ENCODE measurements at places on chromosomes 11 and 22.

GRCh38 chr22:39718921-39719475, 148.4 kb downstream of the CACNA1I start:
- DNase-seq: no peak

- no peak for DNase-seq
Measured at GRCh38 chr11:58179648-58180047, 9.2 kb upstream of the OR9Q2 start.

DNA sequence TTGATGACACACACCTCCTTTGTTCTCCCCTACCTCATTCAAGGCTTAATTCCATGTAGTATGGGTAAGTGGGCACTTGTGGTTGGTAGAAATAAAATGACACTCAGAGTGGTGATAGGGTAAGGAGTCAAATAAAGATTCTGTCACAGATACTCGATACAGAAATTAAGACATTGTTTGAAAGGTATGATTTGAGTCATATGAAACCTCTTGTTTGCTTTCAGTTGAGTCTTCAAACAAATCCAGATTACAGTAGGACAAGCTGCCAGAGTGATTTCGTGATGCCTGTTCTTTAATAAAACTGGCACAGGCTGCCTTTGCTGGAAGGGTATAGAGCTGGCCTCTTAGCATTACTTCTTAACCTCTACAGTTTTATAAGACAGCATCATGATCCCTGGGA, 182.4 kb downstream of the SPON1 start:
- no peak for DNase-seq

- no peak for DNase-seq
Measured at GRCh38 chr11:6403539-6403938, 13.3 kb downstream of the SMPD1 start.

DNA sequence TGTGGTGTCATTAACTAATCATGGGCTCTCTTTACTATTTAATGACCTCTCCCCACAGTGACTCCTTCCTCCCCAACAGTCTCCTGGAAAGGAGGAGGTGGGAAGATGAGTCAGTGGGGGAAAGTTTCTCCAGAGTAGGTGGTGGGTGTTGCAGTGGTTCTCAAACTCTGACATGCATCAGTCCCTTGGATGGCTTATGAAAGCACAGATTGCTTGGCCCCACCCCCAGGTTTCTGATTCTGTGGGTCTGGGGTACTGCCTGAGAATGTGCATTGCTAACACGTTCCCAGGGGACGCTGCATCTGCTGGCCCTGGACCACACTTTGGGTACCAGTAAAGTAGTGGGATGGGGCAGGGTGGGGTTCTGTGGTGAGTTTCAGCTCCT, 9.8 kb downstream of the CD82 start:
- DNase-seq: no peak

GRCh38 chr11:62694455-62695167, 5.3 kb upstream of the LRRN4CL start:
- peak; percentile 76 for DNase-seq

DNA sequence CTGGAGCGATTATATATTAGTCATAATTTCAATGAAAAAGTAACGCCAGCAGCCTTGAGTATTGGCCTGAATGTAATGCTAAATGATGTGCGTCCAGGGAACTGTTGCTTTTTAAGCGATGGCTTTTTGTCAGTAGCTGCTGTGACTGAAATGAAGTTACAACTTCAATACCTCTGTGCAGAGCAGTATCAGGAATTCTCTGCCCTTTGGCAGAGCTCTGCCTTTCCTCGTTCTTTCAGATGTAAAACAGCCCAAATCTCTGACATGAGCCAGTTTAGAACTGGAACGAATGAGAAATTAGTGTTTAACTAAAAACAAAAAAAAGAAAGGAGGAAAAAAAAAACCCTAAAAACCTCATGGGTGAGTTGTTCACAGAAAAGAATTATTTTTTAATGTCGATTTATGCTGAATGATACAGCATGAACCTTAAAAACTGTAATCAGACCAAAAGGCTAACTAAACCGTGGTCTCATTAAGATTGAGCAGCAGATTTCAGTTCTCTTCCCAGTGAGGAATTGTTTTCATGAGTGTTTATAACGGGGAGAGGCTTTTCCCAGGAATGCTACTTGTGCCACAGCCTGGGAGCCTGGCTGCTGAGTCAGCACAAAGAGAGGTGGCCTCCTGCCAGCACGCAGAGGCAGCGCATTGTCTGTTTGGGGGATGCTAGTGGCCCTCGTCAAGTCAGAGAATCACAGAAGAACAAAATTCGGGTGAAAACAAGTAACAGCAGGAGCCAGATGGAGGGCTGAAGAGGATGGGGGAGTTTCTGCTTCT, 146.2 kb upstream of the RASSF10 start:
- no peak for DNase-seq

GRCh38 chr11:13776134-13776815, 107.8 kb downstream of the FAR1 start:
- DNase-seq: peak; percentile 4

- DNase-seq: peak; percentile 66
Measured at GRCh38 chr22:50252082-50253045, 1.3 kb upstream of the HDAC10 start.

DNA sequence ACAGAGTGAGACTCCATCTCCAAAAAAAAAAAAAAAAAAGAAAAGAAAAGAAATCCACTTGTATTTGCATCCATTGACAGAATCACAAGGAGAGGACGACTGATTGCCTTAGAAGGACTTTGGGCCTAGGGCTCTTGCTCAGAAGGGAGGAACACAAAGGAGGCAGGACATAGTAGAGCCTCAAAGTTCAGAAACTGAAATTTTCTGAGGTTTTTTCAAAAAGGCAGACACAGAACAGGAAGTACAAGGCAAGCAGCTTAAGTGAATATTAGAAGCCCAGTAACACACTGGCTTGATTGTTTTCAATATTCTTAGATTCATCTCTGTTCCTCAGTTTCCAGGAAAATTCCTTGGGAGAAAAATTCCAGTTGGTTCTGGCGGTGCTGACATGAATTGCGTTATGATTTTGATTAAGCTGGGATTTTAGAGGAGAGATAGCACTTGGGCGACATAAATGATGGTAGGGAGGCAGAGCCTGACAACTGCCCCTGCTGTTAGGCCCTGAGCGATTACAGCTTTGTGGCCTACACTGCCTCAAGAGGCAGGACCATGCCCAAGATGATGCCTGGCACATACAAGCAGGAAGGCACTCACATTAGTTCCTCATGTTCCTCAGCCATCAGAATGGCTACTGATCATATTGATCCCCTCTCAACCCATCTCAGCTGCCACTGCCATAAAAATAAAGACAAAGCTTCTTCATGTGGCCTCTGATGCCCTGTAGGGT, 15.3 kb downstream of the CLPB start:
- DNase-seq: no peak

DNA sequence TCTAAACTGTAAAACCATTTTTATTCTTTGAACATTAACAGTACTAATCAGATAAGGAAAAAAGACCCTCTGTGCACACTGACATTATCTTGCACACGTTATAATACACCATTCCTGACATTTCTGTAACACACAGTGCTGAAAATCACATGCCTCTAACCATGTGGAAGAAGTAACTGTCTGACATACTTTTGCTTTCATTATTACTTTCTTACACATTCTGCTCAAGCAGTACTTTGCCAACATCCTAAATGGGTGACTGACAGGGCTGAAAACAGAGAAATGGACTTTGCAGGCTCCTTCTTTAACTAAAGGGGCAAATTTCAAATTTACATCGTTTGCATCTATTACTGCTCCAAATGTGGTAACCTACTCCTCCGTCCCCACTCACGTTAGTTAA, 22.8 kb upstream of the TP53AIP1 start:
- no peak for DNase-seq

- DNase-seq: no peak
Measured at GRCh38 chr11:1759851-1760220, 3.9 kb downstream of the CTSD start.

DNA sequence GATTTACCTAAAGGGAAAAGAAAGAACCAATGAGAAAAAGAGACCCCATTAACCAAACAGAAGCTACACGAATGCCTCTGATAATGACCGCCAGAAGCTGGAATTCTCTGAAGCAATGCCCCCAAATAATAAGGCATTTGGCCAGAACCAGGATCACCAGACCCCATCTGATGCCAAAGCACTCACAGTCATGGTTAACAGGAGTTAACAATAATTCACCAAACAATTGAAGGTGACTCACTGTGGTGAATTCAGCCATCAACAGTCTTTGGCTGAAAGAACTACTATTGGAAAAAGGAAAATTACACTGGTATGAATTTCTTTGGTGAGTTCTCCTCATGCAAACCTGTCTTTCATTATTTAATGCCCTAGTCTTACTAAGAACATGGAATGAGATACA, 21.9 kb upstream of the NFRKB start:
- no peak for DNase-seq

DNA sequence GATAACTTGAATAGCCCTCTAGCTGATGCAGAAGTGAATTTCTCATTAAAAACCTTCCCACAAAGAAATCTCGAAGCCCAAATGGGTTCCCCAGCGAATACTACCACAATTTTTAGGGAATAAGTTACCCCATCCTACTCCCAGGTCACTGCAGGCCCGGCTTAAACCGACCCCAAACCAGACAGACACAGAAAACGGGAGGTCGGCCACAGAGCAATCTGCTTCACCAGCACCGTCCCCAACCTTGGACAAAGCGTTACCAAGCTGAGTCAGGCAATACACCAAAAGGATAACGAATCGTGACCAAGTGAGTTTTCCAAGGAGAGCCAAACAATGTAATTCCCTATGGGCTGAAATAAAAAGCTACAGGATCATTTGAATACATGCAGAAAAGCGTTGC, 575 bp upstream of the MOV10L1 start:
- DNase-seq: no peak
